ENCODE measurements at places on chromosomes 11 and 22.

- DNase-seq: no peak
Observed at GRCh38 chr11:57475671-57476046, 15.3 kb downstream of the RTN4RL2 start.

DNA sequence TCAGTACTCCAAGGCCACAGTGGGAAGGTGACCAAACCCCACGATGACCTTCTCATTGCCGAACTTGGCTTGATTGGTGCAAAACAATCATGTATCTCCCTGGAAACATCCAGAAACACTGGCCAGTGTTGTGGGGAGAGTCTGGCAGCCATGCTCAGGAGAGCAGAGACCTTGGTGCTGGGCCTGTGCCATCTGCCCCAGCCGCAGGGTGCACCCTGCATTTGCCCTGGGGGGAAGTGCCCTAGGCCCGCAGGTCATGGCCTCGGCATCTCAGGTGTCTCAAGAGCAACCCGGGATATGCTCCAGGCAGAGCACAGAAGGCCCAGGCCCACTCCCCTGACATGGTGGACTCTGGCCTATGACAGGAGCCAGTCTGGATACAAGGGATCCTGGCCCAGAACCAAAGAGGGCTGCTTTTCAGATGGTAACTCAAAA is 23.7 kb downstream of the ARVCF start:
- no peak for DNase-seq

DNA sequence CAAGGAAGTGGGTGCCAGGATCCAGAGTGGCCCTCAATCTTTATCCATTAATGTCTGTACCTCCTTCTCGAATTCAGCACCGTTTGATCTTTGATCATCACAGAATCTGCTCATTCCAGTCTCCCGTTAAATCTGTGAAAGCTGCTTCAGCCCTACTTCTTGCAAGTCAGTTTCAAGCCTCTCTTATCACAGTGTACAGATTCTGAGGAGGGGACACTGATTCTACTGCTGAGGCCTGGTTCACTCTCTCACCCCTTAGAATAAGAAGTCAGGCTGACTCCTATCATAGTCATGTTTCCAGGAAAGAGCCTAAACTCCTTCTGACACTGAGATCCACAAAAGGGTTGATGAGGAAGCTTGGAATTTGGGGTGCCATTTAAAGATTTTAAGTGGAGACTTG is 39.0 kb downstream of the MAML2 start:
- no peak for DNase-seq

DNA sequence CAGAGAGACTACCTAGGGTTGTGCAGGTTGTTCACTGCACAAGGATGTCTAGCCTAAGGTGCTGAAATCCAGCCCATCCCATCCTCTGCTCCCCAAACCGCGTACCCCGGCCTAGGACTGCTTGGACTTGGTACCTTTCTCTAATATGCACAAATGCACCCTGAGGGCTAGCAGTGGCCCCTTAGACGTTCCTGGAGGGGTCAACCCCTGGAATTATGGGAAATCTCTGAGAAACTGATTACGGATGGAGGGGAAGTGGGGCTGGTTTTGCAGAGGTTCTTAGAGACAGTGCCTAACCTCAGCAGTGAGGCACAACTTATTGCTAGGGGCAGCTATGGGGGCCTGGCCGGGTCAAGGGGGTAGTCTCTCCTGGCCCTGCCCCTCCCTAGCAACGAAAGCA is 2.5 kb downstream of the C11orf68 start:
- no peak for DNase-seq

DNA sequence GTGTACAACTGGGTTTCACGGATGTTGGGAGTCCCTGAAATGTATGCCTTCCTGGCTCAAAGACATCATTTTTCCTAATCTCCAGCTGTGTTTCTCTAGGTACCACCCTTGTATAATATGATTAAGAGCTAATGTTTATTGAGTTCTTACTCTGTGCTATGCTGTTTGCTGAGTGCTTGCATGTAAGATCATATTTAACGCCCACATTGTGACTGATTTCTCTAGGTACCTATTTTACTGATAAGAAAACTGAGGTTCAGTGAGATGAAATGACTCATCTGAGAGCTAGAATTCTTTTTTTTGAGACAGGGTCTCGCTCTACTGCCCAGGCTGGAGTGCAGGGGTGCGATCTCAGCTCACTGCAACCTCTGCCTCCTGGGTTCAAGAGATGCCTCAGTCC is 42.6 kb downstream of the FAM227A start:
- no peak for DNase-seq

DNA sequence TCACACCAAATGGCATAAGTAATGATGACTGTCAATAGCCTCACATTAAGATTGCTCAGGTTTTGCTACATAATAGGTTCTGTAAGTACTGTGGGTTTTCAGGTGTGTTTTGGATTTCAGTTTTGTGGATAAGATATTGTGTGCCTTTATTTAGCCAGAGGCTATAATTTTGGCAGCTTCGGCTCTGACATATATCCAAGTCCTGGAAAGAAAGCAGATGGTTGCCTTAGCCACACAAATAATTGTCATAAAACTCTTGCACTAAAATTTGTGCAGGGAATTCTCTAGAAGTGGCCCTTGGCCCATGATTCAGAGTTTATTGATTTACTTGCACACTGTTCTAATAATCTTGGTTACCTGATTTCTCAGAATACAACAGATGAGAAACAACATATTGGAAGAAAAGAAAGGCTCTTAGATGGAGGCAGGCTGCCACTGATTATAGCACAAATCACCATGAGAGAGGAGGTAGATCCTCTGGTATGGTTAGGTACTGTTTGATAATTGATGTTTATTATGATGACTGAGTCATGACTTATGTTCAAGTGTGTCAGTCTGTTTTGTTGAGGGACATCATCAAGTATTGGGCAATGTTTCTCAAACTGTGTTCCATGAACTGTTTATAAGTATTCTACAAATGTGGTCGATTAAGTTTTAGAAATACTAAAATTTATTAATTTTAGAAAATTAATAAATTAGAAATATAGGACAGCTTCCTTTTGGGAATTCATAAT is 9.6 kb downstream of the REXO2 start:
- no peak for DNase-seq

GRCh38 chr11:35735411-35735810 is 72.8 kb downstream of the TRIM44 start:
- DNase-seq: no peak

- DNase-seq: no peak
Observed at GRCh38 chr22:25569983-25570382, 5.5 kb downstream of the GRK3 start.

DNA sequence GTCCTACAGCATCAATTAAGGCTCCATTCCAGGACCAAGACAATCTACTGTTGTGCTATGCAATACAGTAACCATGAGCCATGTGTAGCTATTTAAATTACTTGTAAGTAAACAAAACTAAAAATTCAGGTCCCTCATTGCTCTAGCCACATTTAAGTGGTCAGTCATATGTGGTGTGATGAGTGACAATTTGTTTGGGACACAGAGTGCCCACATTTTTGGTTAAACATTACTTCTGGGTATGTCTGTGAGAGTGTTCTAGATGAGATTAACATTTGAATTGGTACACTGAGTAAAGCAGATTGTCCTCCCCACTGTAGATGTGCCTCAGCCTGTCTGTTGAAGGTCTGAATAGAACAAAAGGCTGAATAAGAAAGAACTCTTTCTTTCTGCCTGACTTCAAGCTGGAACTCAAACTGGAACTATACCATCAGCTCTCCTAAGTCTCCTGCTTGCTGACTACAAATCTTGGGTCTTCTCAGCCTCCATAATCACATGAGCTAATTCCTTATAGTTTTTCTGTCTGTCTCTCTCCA is 15.8 kb downstream of the KBTBD3 start:
- no peak for DNase-seq

DNA sequence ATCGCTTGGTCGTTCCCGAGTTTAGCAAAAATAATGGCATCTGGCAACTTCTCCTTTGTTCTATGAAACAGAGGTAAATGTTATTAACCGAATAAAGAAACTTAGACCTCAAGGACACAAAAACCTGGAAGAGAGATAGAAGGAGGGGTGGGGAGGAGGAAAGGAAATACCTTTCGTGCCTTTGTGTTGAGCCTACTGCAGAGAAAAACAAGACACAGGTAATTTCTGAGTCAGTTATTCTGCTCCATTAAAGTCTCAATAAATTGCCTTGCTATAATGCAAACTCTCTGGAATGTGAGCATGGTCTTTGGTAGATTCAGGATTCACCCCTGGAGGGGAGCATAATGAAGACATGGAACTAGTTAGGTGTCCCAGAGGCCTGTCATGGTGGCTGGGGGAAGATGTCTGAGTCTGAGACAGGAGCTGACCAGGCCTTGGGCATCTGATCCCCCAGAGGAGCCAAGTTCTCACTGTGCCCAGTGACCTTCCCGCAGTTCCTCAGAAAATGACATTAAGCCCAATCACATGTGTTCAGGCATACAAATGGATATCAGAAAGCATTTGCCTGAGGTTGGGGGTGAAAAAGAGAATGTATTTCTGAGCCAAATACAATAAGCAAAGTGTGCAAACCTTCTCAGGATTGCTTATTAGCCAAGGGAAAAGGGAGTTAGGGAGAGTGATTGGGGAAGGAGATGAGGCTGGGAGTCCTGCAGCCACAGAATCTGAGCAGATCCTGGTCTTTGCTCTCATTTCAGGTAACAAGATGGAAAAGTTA is 72.6 kb upstream of the CADM1 start:
- DNase-seq: no peak

GRCh38 chr22:22849640-22850610 is 37.7 kb upstream of the IGLL5 start:
- no peak for DNase-seq

DNA sequence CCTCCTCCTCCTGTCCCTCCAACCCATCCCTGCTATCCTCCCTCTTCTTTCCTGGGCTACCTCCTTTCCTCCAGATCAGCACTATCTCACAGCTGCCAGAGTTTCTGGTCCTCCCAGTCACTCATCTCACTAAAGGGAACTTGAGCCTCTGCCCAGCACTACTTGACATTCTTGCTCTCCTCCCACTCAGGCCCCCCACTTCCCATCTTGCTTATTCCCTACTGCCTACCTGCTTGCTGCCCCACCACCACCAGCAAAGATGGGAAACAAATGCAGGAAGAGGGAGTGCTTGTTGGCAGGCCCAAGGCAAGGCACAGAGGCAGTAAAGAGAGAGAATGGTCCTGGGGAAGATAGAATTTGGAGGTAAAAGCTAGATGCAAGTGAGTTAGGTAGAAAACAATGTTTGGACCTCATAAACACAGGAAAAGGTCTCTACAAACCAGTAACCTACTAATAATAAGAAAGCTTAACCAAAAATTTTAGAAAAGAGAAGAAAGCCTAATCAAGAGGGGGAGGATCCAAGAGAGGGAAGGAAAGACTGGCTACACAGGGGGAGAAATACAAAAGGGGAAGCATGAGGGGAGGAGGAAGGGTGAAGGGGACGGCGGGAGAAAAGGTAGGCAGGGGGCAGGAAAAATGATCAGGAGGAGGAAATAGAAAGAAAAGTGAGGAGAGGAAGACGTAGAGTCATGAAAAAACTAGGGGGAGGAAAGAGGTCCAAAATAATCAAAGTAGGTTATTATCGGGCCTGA is 63.6 kb downstream of the PAK1 start:
- no peak for DNase-seq

DNA sequence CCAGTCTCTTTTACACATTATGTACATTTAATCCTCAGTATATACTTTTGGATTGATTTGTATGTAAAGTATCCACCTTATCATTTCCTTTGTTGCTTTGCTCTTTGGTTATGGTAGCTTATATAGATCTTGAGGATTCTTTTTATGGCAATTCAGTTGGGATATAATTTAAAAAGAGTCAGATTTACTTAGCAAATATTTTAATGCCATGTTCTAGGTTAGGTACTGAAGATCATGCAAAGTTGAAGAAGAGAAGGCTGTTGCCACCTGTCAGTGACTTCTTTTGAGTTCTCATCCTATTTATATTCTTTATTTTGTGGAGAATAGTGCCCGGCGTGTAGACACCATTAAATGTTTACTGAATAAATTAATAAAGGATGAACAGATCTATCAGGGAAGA is 279.7 kb downstream of the TMEM135 start:
- DNase-seq: no peak

DNA sequence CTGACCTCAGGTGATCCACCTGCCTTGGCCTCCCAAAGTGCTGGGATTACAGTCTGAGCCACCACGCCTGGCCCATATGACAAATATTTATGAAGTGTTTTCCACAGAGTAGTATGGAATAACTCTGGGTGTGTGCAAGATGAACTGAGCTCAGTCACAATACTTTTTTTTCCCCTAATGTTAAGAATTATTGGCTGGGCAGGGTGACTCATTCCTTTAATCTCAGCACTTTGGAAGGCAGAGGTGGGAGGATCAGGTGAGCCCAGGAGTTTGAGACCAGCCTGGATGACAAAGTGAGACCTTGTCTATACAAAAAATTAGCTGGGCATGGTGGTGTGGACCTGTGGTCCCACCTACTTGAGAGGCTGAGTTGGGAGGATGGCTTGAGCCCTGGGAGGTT is 6.4 kb downstream of the PTPRJ start:
- DNase-seq: no peak

GRCh38 chr22:19713650-19714311 is 522 bp upstream of the SEPTIN5 start:
- DNase-seq: no peak

GRCh38 chr11:28619846-28620540 is 511.8 kb downstream of the METTL15 start:
- no peak for DNase-seq

DNA sequence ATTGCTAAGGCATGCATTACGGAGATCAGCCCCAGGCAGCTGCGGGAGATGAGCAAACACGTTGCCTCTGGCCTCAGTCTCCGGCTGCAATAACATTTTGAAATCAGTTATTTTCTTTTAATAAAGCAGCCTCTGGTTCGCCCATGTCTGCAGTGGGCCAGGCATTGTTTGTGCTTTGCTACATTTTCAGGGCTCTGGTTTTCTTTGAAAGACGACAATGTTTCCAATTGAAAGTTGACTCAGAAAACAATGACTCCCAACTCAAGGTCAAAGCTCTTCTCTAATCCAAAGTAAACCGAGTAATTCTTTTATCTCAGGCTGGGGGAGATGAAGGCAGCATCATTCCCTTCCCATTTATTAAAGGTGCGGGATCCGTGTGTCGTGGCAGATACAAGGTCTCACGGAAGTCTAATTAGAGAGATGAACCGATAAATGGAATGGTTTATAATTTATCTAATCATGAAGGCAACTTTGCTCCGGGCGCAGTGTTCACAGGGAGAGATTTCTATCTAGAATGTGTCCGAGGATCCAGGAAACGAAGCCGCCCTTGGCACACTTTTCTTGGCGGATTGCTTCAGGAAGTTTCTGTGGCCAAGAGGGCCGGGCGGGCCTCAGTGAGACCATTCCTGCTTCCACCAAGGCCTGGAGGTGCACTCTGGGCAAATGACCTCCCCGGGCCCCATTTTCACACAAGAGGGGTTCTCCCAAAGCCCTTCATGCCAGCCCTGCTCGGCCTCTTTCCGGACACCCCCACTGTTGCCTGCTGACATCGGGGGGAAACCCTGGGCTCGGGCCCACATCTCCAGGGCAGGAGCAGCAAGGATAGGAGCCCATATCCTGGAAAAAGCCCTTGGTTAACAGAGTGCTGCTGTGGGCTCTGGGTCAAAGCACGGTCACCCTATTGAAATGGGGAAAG is 811.4 kb downstream of the BRD1 start:
- peak; percentile 38 for DNase-seq

- DNase-seq: no peak
Observed at GRCh38 chr11:108237058-108237481, 14.2 kb downstream of the ATM start.

GRCh38 chr11:101127197-101127698 is 2.4 kb downstream of the PGR start:
- no peak for DNase-seq

- DNase-seq: no peak
Observed at GRCh38 chr11:3123305-3123704, 41.8 kb downstream of the OSBPL5 start.
